ENCODE measurements at places on chromosomes 13 and 19.

DNA sequence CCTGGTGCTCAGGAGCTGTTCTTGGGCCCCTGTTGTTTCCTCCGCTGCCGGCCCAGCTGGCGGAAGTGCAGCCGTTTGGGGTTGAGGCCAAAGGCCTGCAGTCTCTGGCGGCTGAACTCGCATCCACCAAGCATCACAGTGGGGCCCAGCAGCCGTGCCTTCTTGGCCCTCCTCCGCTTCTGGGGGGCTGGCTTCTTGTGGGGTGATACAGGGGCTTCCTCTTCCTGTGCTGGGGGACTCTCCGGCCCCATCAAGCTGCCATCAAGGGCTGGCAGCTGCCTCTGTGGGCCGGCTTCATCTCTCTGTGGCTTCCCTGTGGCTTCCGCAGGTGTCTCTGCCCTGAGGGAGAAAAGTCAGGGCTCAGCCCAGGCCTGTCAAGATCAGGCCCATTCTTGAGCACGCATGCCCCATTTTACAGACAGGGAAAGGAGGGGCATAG is 10.3 kb downstream of the ATG4D start:
- no peak for DNase-seq

GRCh38 chr13:97506511-97506910 is 72.5 kb downstream of the RAP2A start:
- DNase-seq: peak; percentile 14

DNA sequence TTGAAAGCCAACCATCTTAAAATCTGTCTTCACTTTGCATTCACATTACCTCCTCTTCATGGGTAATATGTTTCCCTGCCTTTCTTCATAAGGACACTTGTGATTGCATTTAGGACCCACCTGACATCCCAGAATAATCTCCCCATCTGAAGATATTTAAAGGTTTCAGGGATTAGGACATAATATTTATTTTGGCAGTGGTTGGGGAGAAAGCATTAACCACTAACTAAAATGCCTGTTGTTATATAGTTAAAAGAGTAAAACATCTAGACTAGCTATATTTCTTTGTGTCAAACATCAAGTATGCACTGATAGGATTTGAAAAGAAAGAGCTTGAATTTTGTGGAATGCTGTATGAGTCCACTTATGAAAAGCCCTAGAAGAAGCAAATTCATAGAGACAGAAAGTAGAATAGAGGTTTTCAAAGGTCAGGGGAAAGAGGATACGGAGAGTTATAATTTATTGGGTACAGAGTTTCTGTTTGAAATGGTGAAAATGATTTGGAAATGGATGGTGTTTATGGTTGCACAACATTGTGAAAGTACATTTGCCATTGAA is 457.7 kb upstream of the SPRY2 start:
- DNase-seq: no peak

GRCh38 chr13:110712081-110712848 is 1.2 kb upstream of the ING1 start:
- peak; percentile 37 for DNase-seq

DNA sequence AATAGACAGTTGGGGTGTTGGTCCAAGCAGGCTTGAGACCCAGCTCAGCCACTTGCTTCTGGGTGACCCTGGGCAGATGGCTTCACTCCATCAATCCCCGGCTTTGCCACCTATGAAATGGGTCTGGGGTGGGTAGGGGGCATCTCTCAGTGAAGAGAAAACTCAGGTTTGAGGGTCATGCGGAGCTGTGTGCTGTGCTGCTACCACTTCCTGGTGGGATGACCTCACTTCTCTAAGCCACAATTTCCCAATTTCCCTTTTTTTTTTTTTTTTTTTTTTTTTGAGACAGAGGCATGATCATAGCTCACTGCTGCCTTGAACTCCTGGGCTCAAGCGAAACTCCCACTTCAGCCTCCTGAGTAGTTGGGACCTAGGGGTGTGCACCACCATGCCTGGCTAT is 4.6 kb upstream of the PLAUR start:
- DNase-seq: no peak

DNA sequence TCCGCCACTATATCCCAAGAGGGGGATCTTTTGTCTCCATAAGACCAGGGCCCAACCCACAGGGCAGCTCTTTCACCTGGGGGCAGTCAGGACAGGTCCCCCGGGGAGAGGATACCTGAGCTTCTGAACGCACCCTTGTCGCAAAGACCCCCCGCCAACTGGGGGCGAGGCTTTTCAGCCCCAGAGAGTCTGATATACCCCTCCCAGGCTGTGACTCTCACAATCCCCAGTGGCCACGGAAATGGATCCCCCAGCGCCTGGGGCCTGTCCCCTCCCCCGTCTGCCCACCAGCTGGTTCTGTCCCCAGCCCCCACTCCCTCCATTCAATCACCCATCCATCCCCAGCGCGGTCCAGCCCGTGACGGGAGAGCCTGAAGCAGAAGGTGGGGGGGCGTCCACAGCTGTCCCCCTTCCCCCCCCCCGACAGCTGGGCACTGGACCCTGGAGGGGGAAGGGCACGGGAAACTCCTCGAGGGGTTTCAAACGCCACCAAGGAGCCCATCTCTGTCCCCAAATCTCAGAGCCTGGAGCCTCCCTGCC is 823 bp downstream of the DOCK6 start:
- no peak for DNase-seq

- DNase-seq: peak; percentile 31
Measured at GRCh38 chr13:29472332-29472961, 123.0 kb downstream of the SLC7A1 start.

DNA sequence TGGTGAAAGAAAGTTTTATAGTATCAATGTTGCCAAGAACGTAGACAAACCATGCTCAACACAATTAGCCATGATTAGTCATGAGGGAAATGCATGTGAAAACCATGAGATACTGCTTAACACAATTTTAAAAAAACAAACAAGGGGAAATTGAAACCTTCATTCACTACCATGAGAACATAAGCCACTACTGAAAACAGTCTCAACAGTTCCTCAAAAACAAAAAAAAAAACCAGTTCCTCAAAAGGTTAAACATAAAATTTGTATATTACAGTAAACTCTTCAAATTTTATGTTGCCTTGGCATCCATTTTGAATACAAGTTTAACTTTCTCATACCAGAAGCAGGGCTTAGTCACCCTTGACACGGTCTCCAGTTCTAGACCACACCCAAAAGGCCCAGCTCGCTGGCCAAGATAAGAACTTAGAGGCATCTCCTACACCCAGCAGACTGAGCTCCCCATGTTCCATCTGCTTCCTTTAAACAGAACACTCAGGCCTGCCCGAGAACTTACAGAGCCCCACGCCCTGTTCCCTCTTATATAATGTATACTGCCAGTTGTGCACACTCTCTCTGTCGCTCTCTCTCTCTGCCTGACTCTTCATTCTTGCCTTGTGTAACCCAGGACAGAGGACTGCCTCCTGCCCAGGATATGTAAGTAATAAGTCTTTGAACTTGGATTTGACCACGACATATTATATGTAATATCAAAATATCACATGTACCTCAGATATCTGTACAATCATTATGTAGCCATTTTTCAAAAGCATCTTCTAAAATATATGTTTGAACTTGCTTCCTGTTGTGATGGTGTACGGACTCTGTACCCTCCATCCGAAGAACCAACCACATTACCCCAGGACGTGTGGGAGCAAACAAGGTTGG is 67.4 kb downstream of the STK24 start:
- DNase-seq: peak; percentile 75

Data from HFF-Myc (cell line).